PC-3 (cell line): ENCODE measurements at places on chromosomes 3 and 15. TPM values are rescaled to one million over a fixed set of nuclear protein-coding genes. Genes with fewer than 3 reads are reported as not detected.
A peak's percentile ranks its signal among the peaks of the same experiment; 100 is the strongest.

PPP1R14D gene
- total RNA-seq: 0.33 TPM in 1 of 2 replicates, not detected in the other

- DNase-seq: no peak
These were observed 5.1 kb downstream of the PHLDB2 start for GRCh38 chr3:111863942-111864694.

DNA sequence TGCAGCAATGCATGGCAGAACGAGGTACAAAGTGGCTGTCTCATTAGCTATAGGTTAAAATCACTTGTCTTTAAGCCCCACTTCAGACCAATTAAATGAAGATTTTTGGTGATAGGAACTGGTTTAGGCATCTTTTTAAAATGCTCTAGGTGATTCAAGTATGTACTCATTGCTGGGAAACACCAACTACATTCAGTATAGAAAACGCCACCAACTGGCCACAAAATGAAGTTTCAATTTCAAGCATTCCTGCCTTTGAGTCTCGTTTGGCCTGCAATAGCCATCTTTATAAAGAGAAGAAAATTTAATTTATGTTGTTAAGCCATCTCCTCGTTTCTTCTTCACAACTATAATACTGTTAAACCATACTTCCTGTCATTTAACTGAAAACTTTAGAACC is 587.9 kb downstream of the GBE1 start:
- peak; percentile 66 for DNase-seq

- DNase-seq: no peak
These were observed 21.8 kb downstream of the FLNB start for GRCh38 chr3:58029842-58030584.

DNA sequence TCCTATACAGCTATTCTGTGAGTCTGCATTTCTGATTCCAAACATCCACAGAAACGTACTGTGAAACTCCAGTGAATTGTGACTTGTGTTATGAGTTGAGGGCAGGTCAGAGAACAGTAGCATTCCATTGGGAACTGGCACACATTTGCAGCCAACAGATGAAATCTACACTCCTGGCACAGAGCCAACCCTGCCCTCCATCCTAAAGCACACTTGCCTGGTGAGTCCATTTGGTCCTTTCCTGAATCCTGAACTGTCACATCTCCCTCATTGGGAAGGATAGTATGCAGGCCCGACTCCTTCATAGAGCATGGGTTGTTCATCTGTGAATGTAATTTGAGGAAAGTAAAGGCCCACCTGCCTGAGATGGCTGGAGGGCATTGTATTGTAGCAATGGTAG is 314.3 kb upstream of the RASGRP1 start:
- peak; percentile 17 for DNase-seq

PPP4R2 gene
- total RNA-seq: 40.5 and 62.7 TPM in 2 replicates

GRCh38 chr3:158443632-158444031 is 127.4 kb upstream of the MLF1 start:
- no peak for DNase-seq

HES1 gene
- total RNA-seq: 852 and 906 TPM in 2 replicates

RNF168 gene
- total RNA-seq: 12.8 and 13.8 TPM in 2 replicates

GASK1A gene
- total RNA-seq: 1.9 and 2.5 TPM in 2 replicates

ZNF619 gene
- total RNA-seq: 3.5 and 6.0 TPM in 2 replicates

- peak; percentile 79 for DNase-seq
These were observed 1.6 kb downstream of the OXTR start for GRCh38 chr3:8767667-8768363.

DNA sequence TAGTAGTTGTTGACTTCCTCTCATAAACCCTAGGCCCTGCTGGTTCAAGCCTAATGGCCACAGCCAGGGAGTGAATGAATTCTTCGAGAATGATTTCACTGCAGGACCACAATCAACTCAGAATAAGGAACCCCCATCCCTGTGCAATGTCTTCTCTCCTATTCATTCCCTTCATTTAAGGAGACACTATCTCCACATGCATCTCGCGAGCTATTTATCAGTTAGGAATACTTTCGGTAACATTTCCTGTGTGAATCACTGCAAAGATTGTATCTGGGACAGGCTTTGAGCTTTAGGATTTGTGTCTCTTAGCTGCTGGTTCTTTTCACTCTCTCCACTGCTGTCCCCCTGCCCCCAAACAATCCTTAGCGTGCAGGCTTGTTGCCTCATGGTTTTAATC is 94.4 kb downstream of the MYLK start:
- peak; percentile 68 for DNase-seq

GRCh38 chr15:98850961-98851572 is 156.5 kb downstream of the PGPEP1L start:
- peak; percentile 76 for DNase-seq

DNA sequence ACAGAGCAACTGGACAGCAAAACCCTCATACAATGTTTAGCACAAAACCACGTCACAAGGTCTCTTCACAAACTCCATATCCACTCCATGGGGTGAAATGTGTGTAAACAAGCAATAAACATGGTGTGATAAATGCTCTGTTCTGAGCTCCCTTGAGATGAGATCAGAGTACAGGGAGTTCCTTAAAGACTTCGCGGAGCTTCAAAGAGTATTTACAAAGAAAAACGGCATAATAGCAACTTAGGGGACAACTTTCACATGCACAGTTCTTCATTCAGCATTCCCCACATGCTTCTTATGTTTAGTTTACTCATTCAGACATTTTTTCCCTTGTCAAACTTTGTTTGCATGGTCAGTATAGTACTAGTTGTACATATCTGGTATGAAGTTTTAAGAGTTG is 52.5 kb upstream of the SUCLG2 start:
- no peak for DNase-seq

ACTC1 gene
- total RNA-seq: not detected in 2 replicates

- DNase-seq: peak; percentile 79
These were observed 285.1 kb upstream of the MANF start for GRCh38 chr3:51099794-51100535.

GRCh38 chr15:56244038-56244810 is 545 bp upstream of the RFX7 start:
- peak; percentile 19 for DNase-seq

ISLR gene
- not detected in 2 replicates for total RNA-seq

DNA sequence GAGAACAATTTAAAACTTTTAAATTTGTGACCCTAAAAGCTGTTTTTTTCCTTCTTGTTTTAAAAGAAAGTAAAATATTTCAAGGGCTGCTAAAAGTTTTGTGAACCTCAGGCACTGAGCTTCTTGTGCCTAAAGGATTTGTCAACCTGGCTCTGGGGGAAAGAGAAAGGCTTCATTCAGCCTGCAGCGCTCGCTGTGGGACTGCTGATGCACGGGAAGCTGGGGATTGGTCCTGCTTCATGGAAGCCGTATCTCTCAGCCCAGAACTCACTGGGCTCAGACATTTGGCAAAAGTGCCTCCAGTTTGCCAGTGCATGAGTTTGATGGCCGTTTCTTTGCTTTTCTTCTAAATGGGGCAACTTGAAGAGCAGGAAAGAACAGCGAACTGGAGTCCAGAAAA is 30.8 kb downstream of the TPRG1 start:
- DNase-seq: no peak

- DNase-seq: no peak
These were observed 142.7 kb upstream of the SYNPR start for GRCh38 chr3:63135367-63135766.

INSYN1 gene
- total RNA-seq: not detected in 2 replicates

SPTSSB gene
- total RNA-seq: 78.0 and 144 TPM in 2 replicates

GRCh38 chr3:171026597-171027293 is at the start of gene SLC2A2:
Gene SLC2A2, minus strand, starts transcription at chr3:171026720. Its CDS starts 50 bp downstream, at chr3:171026670.
- no peak for DNase-seq

EID1 gene
- 98.7 and 115 TPM in 2 replicates for total RNA-seq

TRH gene
- not detected in 2 replicates for total RNA-seq

APBA2 gene
- 61.7 and 69.7 TPM in 2 replicates for total RNA-seq

DNA sequence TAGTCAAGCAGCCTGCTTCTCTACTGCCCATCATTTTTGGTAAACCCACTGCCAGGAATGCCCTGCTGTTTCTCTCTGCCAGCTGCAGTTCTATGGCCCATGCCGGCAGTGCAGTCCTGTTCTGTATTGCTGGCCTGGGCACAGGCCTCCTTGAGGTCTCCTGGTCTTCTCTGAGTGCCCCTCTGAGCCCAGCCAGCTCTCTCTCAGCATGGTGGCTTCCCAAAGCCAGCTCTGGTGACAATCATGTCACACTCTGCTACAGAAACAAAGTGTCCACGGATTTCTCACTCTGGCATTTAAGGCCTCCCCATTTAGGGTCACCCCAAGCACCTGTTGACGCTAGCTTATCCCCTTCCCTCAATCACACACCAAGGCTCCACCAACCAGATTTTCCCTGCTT is 24.5 kb downstream of the SRPRB start:
- DNase-seq: no peak

GRCh38 chr15:31359702-31360111 is 33.1 kb downstream of the KLF13 start:
- no peak for DNase-seq

ROBO2 gene
- total RNA-seq: not detected in 2 replicates

PARP15 gene
- not detected in 2 replicates for total RNA-seq

GRCh38 chr15:69543681-69544364 is 91.2 kb downstream of the RPLP1 start:
- DNase-seq: no peak

DNA sequence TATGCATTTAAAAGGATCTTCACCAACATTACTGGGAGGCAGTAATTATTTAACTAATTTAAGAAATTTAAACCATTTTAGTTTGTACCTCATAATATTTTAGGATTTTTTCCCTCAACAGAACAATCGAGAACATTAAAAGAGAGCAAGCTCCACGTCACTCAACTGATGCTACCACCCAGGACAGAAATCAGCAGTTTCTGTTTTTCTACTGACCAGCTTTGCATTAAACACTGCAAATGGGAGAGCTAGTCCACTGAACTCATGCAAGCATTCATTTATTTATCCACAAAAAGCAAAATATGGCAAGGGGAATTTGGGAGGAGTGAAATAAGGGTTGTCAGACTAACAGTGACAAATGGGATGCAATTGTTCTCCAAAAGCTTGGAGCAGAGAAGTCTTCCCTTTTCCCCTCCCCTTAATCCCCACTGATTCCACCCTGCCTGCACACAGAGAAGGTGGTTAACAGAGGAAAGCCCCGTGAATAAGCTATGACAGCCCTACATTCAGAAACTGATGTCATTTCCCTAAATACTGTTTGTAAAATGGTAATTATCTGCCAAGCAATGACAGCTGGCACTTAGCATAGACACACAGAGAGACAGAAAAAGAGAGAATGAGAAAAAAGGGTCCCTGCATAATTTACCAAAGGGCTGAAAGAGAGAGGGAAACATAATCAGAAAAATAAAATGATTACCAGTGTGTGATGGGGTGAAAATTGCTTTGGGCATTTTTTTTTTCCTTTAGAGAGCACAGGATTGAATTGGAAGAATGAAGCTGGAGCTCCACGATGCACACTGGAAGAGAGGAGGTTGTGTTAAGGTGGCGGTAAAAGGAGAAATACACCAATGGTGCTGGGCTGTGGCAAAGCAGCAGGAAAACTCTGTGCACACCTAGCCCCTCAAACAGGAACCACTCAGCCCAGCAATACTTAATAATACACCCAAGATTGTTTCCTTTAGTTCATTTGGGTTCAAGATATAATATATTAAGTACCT is 777.4 kb downstream of the TUSC7 start:
- no peak for DNase-seq

DNA sequence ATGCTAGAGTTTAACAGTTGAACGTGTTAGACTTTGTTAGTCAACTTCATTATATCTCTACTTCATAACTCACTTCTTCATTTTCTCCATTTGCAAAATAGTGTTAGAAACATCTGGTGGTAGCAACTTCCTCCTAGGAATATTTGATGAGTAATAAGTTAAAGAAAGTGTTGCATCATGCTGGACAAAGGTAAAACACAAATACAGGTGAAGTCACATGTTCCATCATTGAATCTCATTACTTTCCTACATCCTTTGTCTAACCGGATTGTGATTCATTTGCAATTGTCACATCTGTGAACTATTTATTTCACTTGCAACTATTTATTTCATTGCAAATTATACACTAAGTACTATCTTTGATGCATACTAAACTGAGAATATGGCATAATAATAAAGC is 186.5 kb downstream of the TUSC7 start:
- DNase-seq: peak; percentile 58

DNA sequence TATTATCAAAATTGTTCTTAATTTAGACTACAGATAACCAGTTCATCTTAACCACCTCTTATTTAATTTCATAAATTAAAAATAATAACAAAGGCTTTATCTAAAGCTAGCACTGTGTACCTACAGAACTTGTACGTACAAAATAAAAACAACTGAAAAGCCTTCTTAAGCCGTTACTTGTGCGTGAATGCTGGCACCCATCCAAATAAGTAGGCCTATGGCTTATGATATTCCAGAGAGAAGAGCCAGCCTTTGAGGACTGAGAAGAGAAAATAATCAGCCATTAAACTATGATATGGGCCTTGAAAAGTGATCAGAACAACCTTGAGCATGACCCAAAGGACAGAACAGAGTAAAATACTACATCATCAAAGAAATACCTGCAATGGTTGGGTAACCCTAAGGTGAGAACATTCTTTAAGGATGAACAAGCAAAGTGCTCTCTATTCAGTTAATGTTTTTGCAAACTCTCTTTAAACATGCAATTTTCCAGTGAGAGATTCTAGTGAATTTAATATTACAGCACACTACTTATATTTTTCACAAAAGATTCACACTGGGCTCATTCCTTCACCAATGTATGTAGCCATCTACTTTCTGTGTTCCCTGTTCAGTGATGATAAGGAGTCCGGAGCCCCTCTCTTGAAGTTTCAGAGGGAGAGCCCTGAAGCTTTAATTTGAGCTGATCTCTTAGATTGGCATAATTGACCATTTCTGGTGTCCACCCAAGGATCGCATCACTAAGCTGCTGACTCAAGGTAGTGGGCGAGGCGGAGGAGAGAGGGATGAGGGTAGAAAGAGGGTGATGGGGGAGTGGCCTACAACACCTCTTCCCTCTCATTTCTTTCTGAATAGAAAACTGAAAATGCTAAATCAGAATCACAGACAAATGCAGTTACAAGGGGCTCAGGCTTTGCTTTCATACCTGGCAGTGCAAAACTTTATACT is 7.7 kb upstream of the ACTC1 start:
- no peak for DNase-seq

CNTN3 gene
- total RNA-seq: not detected in 2 replicates

DNA sequence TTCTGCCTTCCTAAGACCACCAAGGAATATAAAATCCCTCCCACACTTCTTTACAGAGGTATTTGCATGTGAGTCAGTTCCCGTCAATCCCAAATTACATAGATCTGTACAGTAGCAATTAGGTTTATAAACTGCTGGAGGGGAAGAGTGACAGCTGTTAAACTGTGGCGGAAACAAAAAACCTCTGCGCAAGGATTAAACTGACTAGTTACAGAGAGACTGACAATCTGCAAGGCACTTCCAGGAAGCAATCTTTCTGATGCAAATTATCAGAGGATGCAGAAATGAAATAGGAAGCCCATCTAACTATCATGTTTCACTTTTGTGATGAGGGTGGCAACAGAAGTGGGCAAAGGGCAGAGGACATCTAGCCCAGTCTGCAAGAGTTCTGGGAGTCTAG is 150.4 kb downstream of the RTP4 start:
- DNase-seq: no peak

DNA sequence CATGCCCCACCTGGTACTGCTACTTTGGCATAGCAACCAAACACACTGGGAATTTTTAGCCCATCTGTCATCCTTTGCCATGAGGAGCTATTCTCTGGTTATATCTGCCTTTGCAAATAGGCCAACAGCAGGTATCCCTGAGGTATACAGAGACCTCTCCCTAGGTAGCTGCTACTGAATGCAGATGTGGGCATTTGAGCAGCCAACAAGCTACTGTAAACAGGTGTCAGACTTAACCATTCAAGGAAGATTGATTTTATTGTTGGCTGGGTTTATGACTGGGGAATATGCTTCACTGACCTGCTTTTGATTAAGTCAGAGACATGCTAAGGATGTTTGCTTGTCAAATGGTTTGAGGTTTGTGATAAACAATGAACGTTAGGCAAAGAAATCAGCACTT is 183.2 kb downstream of the OXSM start:
- no peak for DNase-seq

- no peak for DNase-seq
These were observed 45.3 kb downstream of the ROPN1B start for GRCh38 chr3:126014252-126014651.
